Posterior cingulate gyrus (tissue), 11 donors: ENCODE measurements at places on chromosomes 6 and 20.

DNA sequence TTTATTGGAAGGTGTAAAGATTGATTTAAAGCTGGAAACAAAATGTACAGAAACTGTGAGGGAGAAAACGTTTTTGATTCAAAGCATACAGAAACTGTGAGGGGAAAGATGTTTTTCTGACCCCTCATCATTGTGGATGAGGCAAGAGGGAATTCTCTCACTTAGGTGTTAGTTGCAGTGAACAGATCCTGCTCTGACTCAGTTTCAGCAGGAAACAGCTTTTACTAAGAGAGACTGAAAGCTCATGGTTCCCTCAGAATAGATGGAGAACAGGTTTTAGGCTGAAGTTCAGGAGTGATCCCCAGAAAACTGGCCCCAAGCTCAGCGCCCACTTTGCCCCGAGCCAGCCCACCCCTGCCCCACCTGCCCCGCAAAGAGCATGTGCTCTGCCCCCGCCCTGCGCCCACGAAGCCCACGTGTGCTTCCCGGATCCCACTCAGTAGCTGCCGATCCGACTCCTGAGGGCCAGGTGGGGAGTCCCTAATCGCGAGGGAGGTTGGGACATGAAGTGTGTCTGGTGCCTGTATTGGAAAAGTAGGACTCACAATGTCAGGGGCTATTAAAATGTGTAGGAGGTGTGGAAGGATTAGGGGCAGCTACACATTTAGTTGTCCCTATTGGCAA is 41.2 kb downstream of the DUSP22 start:
- DNase-seq: no peak

- DNase-seq: no peak
Measured at GRCh38 chr6:157218371-157219198, 104.7 kb downstream of the TMEM242 start.

DNA sequence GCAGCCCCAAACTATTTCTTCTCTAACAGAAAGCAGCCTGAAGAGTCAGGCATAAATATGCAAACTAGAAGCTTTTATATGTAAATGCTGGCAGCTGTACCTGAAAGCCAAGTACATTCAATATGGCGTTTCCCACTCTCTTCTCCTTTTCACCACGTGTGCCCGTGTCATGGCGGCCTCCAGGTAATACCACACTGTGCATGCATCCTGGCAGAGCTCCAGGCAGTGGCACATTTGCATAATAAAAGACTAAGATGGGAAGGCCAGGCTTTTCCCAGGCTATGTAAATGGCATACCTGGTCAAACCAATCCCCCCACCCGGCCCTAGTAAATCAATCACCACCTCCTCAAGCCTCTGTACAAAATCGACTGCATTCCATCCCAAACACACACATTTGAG is 120.6 kb downstream of the MMUT start:
- no peak for DNase-seq

GRCh38 chr6:70175770-70176169 is 127.1 kb downstream of the COL9A1 start:
- no peak for DNase-seq

- peak; percentile 47 for DNase-seq
Measured at GRCh38 chr6:12137480-12137879, 125.4 kb downstream of the HIVEP1 start.

- no peak for DNase-seq
Measured at GRCh38 chr6:111793711-111794111, 79.5 kb downstream of the FYN start.

DNA sequence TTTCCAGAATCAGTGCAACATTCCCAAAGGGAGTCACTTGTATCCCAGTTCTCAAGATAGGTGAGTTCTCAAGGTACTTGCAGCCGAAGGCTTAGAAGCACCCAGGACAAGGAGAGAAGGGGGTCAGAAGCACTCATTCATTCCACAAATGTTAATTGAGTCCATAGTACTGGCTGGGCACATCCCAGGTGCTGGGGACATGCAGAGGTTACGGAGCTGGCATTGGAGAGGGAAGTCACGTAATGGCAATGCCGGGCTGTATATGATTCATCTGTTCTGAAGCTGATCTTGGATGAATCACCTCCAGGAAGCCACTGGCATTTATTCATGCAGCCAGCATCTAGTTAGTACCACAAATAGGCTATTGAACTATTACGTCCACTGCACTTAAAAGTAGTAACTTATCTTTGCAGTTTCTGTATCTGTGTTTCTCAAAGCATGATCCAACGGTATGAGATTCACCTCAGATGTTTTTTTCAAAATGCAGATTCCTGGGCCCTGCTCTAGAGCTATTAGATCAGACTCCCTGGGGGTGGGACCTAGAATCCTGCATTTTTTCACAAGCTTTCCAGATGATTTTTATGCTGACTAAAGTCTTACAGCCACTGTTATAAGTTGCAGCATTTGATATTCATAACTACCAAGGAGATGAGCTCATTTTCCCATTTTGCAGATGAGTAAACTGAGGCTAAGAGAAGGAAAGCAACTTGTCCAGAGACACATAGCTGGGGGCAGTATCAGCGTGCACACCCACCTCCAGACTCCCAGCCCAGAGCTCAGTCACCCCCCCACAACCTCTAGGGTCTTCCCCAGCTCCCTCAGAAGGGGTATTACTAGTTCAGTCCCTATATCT is 44.1 kb upstream of the ID1 start:
- DNase-seq: no peak

- DNase-seq: no peak
Measured at GRCh38 chr6:11143394-11144371, 32.2 kb upstream of the ERVFRD-1 start.
